ENCODE measurements at places on chromosomes 6 and 20. TPM values are rescaled to one million over a fixed set of nuclear protein-coding genes. Genes with fewer than 3 reads are reported as not detected.

Gene KCNS1
- total RNA-seq: 0.23 TPM

Gene VWA7
- total RNA-seq: 0.23 TPM

Gene GSTA2
- total RNA-seq: not detected

Gene SOX18
- total RNA-seq: 0.08 TPM

Gene BPIFA1
- not detected for total RNA-seq
